ENCODE measurements at places on chromosomes 1 and 21.

GRCh38 chr1:83500987-83501591 lies 497.8 kb downstream of the TTLL7 start:
- no peak for DNase-seq

DNA sequence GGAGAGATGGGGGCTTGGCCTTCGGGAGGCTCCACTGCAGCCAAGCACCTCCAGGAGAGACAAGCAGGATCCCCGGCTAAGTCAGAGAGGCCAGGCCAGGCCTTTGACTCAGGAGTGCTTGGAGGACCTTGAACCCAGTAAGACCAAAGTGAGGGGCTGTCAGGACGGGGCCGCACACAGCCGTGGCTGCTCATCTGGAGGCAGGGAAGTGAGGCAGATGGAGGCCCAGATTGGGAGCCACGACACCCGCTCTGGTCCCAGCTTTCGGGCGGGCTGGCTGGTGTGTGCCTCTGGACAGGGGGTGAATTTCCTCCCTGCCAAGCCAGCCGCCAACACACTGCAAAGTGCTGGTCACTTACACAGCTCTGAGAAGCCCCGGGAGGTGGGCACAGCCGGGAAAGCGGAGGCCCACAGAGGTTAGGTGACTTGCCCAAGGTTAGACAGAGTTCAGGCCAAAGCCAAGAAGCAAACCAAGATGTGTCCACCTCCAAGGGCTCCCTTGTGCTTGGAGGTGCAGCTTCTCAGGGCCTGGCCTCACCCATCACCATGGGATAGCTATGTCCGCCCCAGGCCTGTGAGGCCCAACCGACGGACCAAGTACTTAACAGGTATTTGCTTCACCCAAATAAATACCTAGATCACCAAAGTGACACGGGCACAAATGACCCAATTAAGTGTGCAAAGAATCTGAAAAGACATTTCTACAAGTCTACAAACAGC lies 58.3 kb downstream of the CHD5 start:
- DNase-seq, result no peak

DNA sequence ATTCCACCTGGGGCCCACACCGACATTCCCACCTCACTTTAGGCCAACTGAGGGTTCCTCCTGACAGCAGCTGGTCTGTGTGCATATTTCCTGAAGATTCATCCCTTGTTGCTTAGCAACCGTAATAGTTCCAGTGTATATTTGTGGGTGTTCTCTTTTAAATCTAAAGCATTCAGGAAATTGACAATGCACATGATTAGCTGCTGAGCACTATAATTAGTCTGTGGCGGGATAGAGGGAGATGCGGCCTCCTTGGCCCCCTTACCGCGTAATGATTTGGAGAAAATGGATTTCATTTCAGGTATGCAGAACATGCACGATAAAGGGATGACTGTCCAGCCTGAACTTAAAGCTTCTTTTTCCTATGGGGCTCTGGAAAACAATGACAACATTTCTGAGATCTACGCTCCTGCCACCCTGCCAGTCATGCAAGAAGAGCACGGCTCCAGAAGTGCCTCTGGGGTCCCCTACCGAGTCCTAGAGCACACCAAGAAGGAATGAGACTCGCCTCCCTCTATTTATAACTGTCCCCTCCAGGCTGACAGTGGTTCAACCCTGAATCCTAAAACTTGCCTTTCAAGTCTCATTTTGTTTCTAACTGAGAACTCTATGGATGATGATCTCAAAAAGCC lies 33.8 kb upstream of the RCAN3 start:
- no peak for DNase-seq

- DNase-seq, result no peak
Measured at GRCh38 chr21:27086630-27087029, 119.7 kb upstream of the ADAMTS5 start.

- DNase-seq, result no peak
Measured at GRCh38 chr21:42254651-42255601, 36.0 kb downstream of the ABCG1 start.

GRCh38 chr1:235407419-235407818 lies 40.2 kb downstream of the TBCE start:
- DNase-seq, result no peak

- no peak for DNase-seq
Measured at GRCh38 chr1:89257041-89257440, 15.6 kb downstream of the GBP5 start.
